ENCODE measurements at places on chromosomes 2 and 18.

- no peak for DNase-seq
Measured at GRCh38 chr2:168526641-168527040, 70.6 kb downstream of the CERS6 start.

DNA sequence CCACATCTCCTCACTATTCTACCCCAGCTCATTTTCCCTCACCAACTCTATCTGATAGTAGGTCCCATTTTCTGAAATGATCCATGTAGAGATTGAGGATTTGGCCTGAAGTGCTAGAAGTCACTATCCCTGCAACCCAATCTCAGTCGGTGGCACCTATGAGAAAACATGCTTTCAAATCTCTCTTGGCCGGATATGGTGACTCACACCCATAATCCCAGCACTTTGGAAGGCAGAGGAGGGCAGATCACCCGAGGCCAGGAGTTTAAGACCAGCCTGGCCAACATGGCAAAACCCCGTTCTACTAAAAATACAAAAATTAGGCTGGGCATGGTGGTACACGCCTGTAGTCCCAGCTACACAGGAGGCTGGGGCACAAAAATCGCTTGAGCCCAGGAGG, 19.1 kb upstream of the MARCHF4 start:
- DNase-seq, result no peak

- no peak for DNase-seq
Measured at GRCh38 chr18:34650121-34650545, 60.0 kb upstream of the DTNA start.

DNA sequence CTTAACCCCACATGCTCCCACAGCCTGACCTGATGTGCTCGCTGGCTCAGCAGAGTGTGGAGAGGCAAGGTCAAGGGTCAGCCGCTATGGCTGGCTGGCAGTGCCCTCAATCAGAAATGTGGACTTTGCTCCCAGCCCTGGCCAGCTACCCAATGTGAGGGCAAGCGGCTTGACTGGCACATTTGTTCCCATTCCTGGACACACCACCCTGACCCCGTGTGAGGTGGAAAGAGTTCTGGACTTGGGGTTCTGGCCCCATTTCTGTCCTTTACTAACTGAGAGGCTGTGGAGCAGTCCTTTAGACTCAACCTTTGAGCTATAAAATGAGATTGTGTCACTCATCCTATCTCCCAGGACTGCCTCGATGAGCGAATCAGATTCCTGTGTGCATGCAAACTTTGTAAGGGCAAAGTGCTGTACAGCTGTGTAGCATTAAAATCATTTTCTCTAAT, 9.1 kb downstream of the THNSL2 start:
- no peak for DNase-seq

Measured in CD4-positive, alpha-beta T cell treated with Interleukin-15 for 4 hours (primary cell).